ENCODE measurements at places on chromosomes 4 and X. TPM values are rescaled to one million over a fixed set of nuclear protein-coding genes. Genes with fewer than 3 reads are reported as not detected.

Gene NWD2
- not detected for total RNA-seq

Gene ZNF711
- 0.37 TPM for total RNA-seq

Gene SAGE1
- under 0.01 TPM for total RNA-seq

Gene L1CAM
- total RNA-seq, result 0.28 TPM

Gene KCND1
- total RNA-seq, result 0.28 TPM

Gene OTUD6A
- not detected for total RNA-seq

Gene USP17L15
- not detected for total RNA-seq

Gene ABCG2
- total RNA-seq, result 1.1 TPM

Gene TEX13A
- total RNA-seq, result not detected

Gene ZNF182
- 3.0 TPM for total RNA-seq

Gene HSD17B13
- 0.18 TPM for total RNA-seq

Gene NPNT
- total RNA-seq, result 0.09 TPM

Gene CT45A3
- total RNA-seq, result not detected

Gene AMER1
- 1.00 TPM for total RNA-seq

Gene DAPP1
- 0.09 TPM for total RNA-seq

Gene FAT4
- 8.1 TPM for total RNA-seq

Gene CITED1
- not detected for total RNA-seq

Gene PNMA6F
- not detected for total RNA-seq

Gene PCSK1N
- total RNA-seq, result 0.09 TPM

Gene USP17L28
- not detected for total RNA-seq

Gene GRIA2
- not detected for total RNA-seq

Gene CLDN22
- not detected for total RNA-seq

Gene CDKL2
- total RNA-seq, result 0.55 TPM

Gene FGFBP2
- not detected for total RNA-seq

Gene TMEM154
- total RNA-seq, result 2.3 TPM

Gene KLHL5
- total RNA-seq, result 230 TPM

Gene CXCL3
- 18.5 TPM for total RNA-seq

Gene IL1RAPL2
- not detected for total RNA-seq

Gene MAGED4B
- total RNA-seq, result 38.0 TPM

Gene PGK1
- total RNA-seq, result 275 TPM

Gene FAM50A
- total RNA-seq, result 101 TPM

Gene CT45A2
- total RNA-seq, result not detected

Gene CYTL1
- total RNA-seq, result 3.1 TPM

Gene GDI1
- total RNA-seq, result 81.1 TPM

Gene RPS6KA6
- total RNA-seq, result 12.7 TPM

Gene DCAF12L1
- not detected for total RNA-seq

Gene ANXA3
- 17.1 TPM for total RNA-seq

Gene HSFX4
- total RNA-seq, result not detected

Gene ADH6
- not detected for total RNA-seq

Gene BEX5
- total RNA-seq, result not detected

Gene EGF
- 0.43 TPM for total RNA-seq

Gene MTTP
- total RNA-seq, result 0.09 TPM

Gene DUX4
- total RNA-seq, result not detected

Gene VSIG1
- under 0.01 TPM for total RNA-seq

Gene GSX2
- total RNA-seq, result not detected

Gene SSX3
- total RNA-seq, result not detected

Gene CCNA2
- total RNA-seq, result 5.3 TPM

Gene ADGRG4
- not detected for total RNA-seq

Gene SOX3
- not detected for total RNA-seq

Gene GATA1
- total RNA-seq, result not detected

Gene ADH1A
- total RNA-seq, result not detected

Gene KLB
- total RNA-seq, result not detected

Gene CT45A10
- not detected for total RNA-seq

Gene FAAH2
- 0.28 TPM for total RNA-seq

Gene POLN
- total RNA-seq, result 2.3 TPM

Gene FAM184B
- under 0.01 TPM for total RNA-seq

Gene FGF2
- total RNA-seq, result 54.5 TPM
